ENCODE measurements at places on chromosomes 16 and 17.

GRCh38 chr17:50653738-50654137 is 19.1 kb downstream of the ABCC3 start:
- no peak overlapping the region for H3K4me3 ChIP-seq
- H3K36me3 ChIP-seq = no peaks in the 10 kb centered on the region
- H3K27me3 ChIP-seq = peaks cover 15% of the 10 kb centered on the region
- peaks cover 1% of the 10 kb centered on the region for H3K4me1 ChIP-seq

DNA sequence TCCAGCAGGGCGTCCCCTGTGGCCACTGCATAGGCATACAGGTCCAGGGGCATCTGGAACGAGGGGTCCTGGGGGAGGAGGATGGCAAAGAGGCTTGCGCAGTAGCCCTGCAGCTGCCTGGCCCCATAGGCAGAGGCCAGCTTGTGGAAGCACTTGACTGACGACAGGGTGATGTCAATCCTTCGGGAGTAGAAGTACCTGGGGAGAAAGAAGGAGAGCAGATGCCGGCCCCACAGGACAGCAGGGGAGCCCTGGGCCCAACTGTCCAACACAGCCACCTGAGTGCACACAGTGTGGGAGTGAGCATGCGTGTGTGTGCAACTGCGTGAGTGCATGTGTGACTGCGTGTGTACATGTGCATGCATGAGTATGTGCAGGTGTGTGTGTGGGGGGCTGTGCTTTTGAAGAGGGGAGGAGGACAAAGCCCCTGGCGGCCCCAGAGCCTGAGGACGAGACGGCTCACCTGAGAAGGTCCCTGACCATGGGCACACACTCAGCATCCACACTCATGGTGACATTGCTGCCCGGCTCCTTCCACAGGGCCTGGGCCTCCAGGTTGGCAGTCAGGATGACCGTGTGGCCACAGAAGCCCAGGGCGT is 7.1 kb downstream of the LGALS3BP start:
- H3K27me3 ChIP-seq = no peaks in the 10 kb centered on the region
- peaks cover 6% of the 10 kb centered on the region for H3K4me1 ChIP-seq
- peaks cover 12% of the 10 kb centered on the region for H3K36me3 ChIP-seq
- no peak for DNase-seq
- no peak overlapping the region for H3K4me3 ChIP-seq

GRCh38 chr17:69761011-69761410 is 314.0 kb upstream of the KCNJ16 start:
- no peak overlapping the region for H3K4me3 ChIP-seq
- peaks cover 8% of the 10 kb centered on the region for H3K36me3 ChIP-seq
- peaks cover 2% of the 10 kb centered on the region for H3K27me3 ChIP-seq

- H3K27me3 ChIP-seq = no peaks in the 10 kb centered on the region
- no peak for DNase-seq
- no peaks in the 10 kb centered on the region for H3K4me1 ChIP-seq
- no peak overlapping the region for H3K27ac ChIP-seq
- H3K36me3 ChIP-seq = peaks cover 17% of the 10 kb centered on the region
- H3K4me3 ChIP-seq = no peak overlapping the region
These were observed 17.2 kb downstream of the RSL1D1 start for GRCh38 chr16:11833951-11834695.

DNA sequence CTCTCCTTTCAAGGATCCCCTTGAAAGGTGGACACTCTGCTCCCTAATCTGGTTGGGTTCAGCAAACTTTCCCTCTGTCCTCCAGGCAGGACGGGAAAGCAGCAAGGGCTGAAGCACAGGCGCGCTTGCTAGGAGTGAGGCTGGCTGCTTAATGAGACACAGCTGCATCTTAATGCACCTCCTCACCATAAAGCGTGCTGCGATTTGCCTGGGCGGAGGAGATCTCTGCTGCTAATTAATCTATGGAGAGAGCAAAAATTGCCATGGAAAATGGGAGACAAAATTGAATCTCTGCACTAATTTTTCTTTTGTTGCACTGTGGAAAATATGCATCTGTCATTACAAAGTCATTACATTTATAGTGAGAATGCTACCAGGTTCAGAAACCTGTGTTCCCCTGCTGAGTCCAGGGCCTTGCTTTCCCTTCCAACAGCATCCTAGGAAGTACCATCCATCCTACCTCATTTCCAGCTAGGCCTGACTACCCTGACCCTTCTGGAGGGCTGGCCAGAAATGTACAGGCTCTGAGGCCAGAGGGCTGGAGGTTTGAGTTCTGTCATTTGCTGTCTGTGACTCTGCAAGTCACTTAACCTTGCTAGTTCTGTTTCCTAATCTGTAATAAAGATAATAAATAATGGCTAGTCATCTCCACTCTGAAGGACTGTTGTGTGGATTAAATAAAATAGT is 43.5 kb upstream of the BCAR1 start:
- peaks cover 3% of the 10 kb centered on the region for H3K27me3 ChIP-seq
- no peak overlapping the region for H3K4me3 ChIP-seq
- no peak overlapping the region for H3K27ac ChIP-seq
- H3K4me1 ChIP-seq = no peaks in the 10 kb centered on the region
- no peak for DNase-seq
- peaks cover 36% of the 10 kb centered on the region for H3K36me3 ChIP-seq

- H3K4me1 ChIP-seq = no peaks in the 10 kb centered on the region
- no peaks in the 10 kb centered on the region for H3K27me3 ChIP-seq
- no peak overlapping the region for H3K27ac ChIP-seq
- H3K36me3 ChIP-seq = no peaks in the 10 kb centered on the region
These were observed 1389.6 kb downstream of the CDH8 start for GRCh38 chr16:60646631-60647030.

DNA sequence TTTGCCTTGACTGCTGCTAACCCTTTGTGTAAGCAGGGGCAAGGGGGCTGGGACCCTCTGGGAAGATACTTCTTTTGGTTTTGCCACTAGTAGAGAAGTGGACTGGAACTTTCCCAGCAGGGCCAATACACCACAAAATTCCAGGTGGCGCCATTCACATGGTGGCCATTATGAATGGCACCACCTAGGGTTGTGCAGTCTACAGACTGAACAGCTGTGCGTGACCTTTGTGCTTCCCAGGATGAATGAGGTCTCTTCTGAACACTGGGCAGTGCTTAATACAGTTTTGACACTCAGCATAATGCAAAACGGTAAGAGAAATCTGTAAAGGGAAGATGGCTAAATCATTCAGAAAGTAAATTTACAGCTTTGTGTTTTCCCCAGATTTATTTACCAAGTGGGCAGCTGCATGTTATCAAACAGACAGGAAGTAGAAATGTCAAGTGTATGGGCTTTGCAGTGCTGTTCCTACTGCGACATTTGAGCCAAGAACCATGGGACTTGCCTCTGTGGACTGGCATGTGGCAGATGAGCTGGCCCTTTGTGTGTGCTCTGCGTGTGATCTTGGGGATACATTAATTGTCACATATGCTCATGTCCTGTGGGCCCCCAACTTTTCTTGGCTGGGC is 9.2 kb downstream of the SYT17 start:
- H3K36me3 ChIP-seq = no peaks in the 10 kb centered on the region
- H3K27me3 ChIP-seq = peaks cover 21% of the 10 kb centered on the region
- DNase-seq = no peak

DNA sequence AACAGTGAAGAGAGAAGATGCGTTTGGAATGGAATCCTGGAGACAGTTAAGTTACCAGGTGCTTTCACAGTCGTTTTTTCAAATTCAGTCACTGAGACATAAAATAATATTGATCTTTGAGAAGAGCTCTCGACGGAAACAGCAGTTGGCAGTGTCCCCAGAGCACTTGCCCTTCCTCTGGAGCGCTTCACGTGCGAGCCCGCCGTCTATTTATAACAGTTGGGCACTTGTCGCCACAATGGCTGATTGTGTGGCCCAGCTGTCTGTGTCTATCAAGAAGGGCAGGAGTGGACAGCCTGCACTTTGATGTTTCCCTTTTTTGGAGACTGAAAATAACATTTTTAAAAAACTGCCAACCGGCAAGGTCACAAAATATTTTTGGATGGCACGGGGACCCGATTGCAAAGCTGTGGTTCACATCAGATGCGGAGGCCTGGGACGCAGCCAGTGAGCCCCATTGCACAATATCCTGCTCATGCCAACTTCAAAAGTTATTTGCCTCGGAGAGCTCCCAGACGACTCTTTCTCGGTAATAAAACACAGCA is 62.9 kb downstream of the ADCY9 start:
- no peak for DNase-seq
- H3K36me3 ChIP-seq = peaks cover under 1% of the 10 kb centered on the region
- no peak overlapping the region for H3K4me3 ChIP-seq
- H3K27me3 ChIP-seq = no peaks in the 10 kb centered on the region
- no peak overlapping the region for H3K27ac ChIP-seq

- H3K4me3 ChIP-seq = no peak overlapping the region
- DNase-seq = no peak
- H3K4me1 ChIP-seq = peaks cover 3% of the 10 kb centered on the region
- no peak overlapping the region for H3K27ac ChIP-seq
- H3K36me3 ChIP-seq = no peaks in the 10 kb centered on the region
- H3K27me3 ChIP-seq = peaks cover 27% of the 10 kb centered on the region
These were observed 59.8 kb upstream of the NLK start for GRCh38 chr17:27982688-27983087.
